Frontal cortex (tissue), 4 donors: ENCODE measurements at places on chromosomes 1 and 21. TPM values are rescaled to one million over a fixed set of nuclear protein-coding genes. Genes with fewer than 3 reads are reported as not detected.

The MROH7 gene
- 0.82 TPM for total RNA-seq

The HPCA gene
- total RNA-seq = 21.6 TPM

The CDC14A gene
- 2.9 TPM for total RNA-seq

The CFAP141 gene
- total RNA-seq = not detected

The AVPR1B gene
- total RNA-seq = not detected

The LCE1C gene
- total RNA-seq = not detected

The MAST2 gene
- total RNA-seq = 45.2 TPM

The LORICRIN gene
- total RNA-seq = not detected

The NPPA gene
- 3.3 TPM for total RNA-seq

The SPATC1L gene
- 4.9 TPM for total RNA-seq

The TLCD4 gene
- 15.9 TPM for total RNA-seq

The LENEP gene
- 1.2 TPM for total RNA-seq
